ENCODE measurements at places on chromosomes 7 and 10. TPM values are rescaled to one million over a fixed set of nuclear protein-coding genes. Genes with fewer than 3 reads are reported as not detected.

AGBL3 gene
- polyA plus RNA-seq, result 4.9 TPM

GRCh38 chr10:91024541-91024940 lies 103.7 kb upstream of the ANKRD1 start:
- no peak for DNase-seq

DNA sequence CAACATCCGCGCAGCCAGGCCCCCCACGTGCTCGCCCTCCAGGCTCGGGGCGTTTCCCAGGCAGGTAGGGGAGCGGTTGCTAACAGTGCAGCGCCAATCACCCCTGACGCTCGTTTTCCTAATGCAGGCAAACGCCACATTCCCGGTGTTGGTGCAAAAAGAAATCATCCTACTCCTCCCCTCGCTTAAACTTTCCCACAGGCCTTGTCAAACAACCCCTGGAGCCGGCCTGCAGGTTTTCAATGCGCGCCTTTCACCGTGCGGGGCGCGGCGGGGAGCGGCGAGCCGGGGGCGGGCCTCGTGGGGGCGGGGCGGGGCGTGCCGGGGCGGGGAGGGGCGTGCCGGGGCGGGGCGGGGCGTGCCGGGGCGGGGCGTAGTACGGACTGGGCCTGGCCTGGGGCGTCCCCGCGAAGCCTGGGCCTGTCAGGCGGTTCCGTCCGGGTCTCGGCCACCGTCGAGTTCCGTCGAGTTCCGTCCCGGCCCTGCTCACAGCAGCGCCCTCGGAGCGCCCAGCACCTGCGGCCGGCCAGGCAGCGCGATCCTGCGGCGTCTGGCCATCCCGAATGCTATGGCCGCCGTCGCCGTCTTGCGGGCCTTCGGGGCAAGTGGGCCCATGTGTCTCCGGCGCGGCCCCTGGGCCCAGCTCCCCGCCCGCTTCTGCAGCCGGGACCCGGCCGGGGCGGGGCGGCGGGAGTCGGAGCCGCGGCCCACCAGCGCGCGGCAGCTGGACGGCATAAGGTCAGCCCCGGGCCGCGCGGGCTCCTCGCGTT lies at the start of gene ECHDC3:
TSS of gene ECHDC3 (plus strand) at position 374 of the 770 bp plus-strand sequence. CDS start at position 569, 195 bp downstream.
- no peak for DNase-seq

DNA sequence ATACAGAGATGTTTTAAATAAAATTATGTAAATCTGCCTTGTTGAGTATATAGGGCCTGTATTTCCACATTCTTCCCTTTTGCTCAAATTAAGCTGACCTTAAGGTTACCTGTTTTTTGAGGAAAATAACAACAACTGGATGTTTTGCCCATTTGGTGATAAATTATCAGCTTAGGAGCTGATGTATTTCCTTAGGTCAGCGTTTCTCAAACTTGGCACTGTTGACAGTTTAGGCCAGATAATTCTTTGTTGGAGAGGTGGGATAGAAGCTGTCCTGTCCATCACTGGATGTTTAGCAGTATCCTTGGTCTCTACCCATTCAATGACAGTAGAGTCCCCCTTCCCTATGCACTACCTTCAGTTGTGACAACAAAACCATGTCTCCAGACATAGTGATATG lies 7.2 kb downstream of the GSTO2 start:
- DNase-seq, result no peak

- no peak for DNase-seq
These were observed 120.2 kb downstream of the CYP26A1 start for GRCh38 chr10:93193906-93194305.

DNA sequence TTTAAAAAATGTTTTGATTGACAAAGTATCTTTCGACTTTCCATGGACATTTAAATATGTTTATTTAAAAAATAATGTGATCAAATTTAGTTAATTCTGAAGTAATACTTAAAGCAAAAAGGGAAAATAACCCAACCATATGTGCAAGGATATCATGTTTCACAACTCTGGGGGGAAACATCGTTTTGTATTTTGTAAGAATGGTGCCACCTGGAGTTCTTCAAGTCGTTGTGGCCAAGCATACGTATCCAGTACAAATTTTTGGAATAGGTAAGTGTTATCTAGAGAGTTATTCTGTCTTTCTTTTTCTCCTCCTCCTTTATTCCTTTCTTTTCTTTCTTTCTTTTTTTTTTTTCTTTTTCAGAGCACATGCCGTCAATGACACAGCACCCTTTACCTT lies 176.2 kb upstream of the CSTF2T start:
- DNase-seq, result no peak

DNA sequence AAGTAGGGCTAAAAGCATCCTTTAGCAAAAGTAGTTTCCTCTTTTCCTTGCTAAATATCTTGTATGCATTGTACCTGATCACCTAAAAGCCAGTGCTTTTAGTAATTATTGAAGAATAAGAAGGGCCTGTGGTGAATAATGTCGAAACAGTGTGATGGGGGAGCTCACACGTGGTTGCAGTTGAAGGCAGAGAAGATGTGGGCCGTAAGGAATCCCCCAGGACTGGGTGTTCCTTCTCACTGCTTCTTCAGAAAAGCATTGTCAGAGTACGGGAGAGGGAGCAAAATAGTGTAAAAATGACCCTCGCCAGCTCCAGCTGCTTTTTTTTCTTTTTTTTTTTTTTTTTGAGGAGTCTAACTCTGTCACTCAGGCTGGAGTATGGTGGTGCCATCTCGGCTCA lies 201.1 kb downstream of the NSUN6 start:
- no peak for DNase-seq

- no peak for DNase-seq
These were observed 7.6 kb upstream of the GRID2IP start for GRCh38 chr7:6558837-6559236.

AIFM2 gene
- polyA plus RNA-seq, result 2.8 TPM

DNA sequence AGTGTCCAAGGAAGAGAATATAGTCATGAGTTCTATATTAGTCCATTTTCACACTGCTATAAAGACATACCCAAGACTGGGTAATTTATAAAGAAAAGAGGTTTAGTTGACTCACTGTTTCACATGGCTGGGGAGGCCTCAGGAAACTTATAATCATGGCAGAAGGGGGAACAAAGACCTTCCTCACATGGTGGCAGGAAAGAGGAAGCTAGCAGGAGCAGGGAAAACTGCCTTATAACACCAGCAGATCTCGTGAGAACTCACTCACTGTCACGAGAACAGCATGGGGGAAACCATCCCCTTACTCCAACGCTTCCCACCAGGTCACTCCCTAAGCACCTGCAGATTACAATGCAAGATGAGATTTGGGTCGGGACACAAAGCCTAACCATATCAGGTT lies 139.0 kb upstream of the ZNF438 start:
- no peak for DNase-seq

DNA sequence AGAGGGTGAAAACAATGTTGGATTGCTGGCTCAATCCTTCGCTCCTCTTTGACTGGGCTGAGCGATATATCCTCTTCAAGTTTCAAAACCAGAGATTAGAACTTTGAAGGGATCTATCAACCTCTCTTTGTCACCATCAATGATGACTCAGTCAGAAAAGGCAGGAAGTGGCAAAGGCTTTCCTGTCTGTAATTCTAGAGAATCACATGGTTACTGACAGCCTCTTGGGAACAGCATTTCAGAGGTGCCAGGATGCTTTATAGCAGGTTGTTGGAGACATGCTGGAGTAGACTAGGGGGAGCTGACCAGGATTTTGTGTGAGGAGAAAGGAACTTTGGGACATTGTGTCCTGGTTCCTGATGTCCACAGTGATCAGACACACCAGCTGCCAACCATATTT lies 81.3 kb downstream of the PRKCQ start:
- DNase-seq, result no peak

GRCh38 chr10:69473304-69473990 lies 22.2 kb downstream of the TSPAN15 start:
- DNase-seq, result no peak

GRCh38 chr10:61655335-61655851 lies 7.3 kb upstream of the CABCOCO1 start:
- no peak for DNase-seq

All from forelimb muscle (tissue), 1 donor.